ENCODE measurements at places on chromosomes 5 and 9.

DNA sequence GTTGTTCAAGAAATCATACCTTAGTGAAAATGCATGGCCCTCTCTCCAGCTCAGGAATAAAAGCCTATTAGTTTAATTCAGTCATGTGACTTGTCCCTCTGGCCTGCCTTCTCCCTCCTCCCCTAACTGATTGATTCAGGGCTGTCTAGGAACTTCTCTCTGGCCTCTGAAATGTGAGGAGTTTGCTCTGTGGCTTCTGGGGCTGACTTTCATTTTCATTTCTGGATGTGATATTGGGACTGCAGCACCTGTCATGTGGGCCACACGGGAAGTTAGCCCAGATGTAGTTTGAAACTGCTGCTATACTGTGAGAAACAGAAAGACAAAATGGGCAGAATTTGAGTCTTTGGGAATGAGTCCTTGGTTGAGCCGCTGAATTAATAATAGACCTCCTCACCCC is 44.8 kb downstream of the PARP8 start:
- DNase-seq, result no peak

- DNase-seq, result no peak
These were observed 16.8 kb upstream of the CCDC192 start for GRCh38 chr5:127686424-127686823.

DNA sequence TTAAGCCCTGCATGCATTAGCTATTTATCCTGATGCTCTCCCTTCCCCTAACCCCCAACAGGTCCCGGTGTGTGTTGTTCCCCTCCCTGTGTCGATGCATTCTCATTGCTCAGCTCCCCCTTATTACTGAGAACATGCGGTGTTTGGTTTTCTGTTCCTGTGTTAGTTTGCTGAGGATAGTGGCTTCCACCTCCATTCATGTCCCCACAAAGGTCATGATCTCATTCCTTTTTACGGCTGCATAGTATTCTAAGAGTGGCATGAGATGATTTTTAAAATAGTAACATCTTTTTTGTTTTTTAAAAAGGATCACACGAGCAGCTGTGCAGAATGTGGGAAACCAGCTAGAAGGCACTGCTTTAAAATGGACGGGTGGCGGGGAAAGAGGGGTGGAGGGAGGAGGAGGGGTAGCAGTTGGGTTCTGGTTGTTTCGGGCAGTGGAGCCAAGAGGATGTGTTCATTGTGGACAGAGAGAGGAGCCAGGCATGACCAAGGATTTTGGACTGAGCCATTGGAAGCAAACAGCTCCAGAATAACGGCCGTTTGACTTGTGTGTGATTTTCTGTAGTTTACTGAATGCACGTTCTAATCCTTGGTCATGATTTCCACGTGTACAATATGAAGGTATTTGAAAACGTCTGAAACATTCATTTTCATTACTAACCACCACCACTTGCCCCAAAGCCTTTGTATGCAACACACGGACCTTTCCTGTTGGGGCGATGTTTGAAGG is 1.7 kb upstream of the TENT4A start:
- no peak for DNase-seq

- DNase-seq, result no peak
These were observed 48.1 kb downstream of the SPATA31C2 start for GRCh38 chr9:88090151-88090581.

GRCh38 chr9:136572003-136572827 is 26.4 kb upstream of the NOTCH1 start:
- peak; percentile 91 for DNase-seq

- no peak for DNase-seq
These were observed 10.6 kb upstream of the GPX8 start for GRCh38 chr5:55149308-55149795.

- peak; percentile 37 for DNase-seq
These were observed 257.7 kb downstream of the IRX1 start for GRCh38 chr5:3853362-3853761.

- DNase-seq, result no peak
These were observed 45.2 kb upstream of the IL6ST start for GRCh38 chr5:56039985-56040384.

GRCh38 chr5:40720069-40720468 is 35.7 kb downstream of the TTC33 start:
- DNase-seq, result no peak

- no peak for DNase-seq
These were observed 78.3 kb downstream of the DCP2 start for GRCh38 chr5:113054899-113055298.

DNA sequence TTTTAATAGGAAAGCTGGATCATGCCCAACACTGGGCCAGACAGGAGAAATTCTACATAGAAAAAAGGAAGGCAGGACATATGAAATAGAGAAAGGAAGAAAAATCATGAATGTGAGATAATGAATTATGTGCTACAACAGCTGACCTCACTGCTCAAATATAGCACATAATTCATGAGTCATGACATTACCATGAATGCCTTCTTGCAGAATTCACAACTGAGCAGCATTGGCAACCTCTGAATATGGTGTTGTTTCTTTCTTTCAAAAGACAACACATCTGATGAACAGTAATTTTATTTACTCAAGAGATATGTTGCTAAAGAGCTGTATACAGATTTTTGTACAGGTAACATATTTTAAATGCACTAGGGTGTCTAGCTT is 34.4 kb downstream of the APBA1 start:
- no peak for DNase-seq

- DNase-seq, result no peak
These were observed 93.9 kb downstream of the LHFPL2 start for GRCh38 chr5:78554670-78555069.

- no peak for DNase-seq
These were observed 421 bp upstream of the DEPDC1B start for GRCh38 chr5:60700416-60700757.

DNA sequence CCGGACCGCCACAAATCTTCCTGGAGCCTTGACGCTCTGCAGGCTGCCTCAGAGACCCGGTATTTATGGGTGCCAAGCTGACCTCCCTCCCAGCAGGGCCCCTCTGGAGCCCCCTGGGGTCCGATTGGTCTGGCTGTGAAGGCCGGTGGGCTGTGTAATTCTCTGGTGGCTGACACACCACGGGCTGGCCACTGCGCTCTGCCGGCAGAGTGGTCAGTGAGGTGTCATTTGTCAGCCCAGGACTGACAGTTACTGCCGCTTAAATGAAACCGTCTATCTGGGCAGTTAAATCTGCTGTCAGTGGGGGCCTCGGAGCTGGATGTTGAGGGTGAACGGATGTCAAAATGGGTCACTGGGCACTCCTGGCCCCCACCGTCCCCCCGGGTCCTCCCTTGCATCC is 10.7 kb downstream of the NR5A1 start:
- DNase-seq, result no peak

DNA sequence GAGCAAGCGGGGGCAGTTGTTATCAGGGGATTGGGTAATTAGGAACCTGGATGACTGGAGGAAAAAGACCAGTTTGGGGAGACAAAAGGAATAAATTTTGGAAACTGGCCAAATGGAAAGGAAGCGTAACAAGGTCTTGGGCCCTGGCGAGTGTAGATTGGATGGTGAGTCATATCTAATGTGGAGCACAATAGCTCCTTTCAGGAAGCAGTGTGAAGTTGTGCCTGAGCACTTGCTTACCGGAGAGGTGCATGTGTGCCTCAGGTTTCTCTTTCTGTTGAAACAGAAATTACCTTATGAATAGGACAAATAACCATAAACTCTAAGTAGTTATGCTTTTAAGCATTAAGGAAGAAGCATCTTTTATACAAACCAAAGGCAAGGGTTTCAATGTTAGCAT is 176.4 kb downstream of the KIF4B start:
- no peak for DNase-seq

GRCh38 chr5:41191249-41191648 is 22.1 kb downstream of the C6 start:
- DNase-seq, result no peak

GRCh38 chr9:127142931-127143464 is 20.6 kb upstream of the ANGPTL2 start:
- no peak for DNase-seq

DNA sequence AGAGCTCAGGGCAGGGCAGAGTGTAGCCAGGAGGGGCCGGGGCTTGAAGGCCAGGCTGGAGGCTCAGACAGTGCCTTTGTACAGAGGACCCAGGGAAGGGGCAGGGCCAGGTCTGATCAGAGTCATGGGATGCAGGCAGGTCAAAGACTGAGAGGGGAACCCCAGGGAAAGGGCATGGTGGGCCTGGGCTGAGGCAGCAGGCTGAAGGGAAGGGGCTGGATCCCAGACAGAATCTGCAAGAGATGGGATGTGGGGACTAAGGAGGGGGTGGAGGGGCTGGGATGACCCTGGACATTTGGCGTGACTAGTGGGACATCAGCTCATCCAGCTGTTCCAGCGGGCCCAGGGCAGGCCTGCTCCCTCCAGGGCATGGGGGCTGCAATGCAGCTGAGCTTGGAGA is 15.5 kb upstream of the MRNIP start:
- DNase-seq, result no peak

- peak; percentile 93 for DNase-seq
These were observed 255.7 kb downstream of the ENC1 start for GRCh38 chr5:74384851-74385250.

- no peak for DNase-seq
These were observed 220.7 kb downstream of the CACNA1B start for GRCh38 chr9:138098116-138098907.

- DNase-seq, result no peak
These were observed 29.2 kb upstream of the GTF2H2C start for GRCh38 chr5:69530561-69531405.

DNA sequence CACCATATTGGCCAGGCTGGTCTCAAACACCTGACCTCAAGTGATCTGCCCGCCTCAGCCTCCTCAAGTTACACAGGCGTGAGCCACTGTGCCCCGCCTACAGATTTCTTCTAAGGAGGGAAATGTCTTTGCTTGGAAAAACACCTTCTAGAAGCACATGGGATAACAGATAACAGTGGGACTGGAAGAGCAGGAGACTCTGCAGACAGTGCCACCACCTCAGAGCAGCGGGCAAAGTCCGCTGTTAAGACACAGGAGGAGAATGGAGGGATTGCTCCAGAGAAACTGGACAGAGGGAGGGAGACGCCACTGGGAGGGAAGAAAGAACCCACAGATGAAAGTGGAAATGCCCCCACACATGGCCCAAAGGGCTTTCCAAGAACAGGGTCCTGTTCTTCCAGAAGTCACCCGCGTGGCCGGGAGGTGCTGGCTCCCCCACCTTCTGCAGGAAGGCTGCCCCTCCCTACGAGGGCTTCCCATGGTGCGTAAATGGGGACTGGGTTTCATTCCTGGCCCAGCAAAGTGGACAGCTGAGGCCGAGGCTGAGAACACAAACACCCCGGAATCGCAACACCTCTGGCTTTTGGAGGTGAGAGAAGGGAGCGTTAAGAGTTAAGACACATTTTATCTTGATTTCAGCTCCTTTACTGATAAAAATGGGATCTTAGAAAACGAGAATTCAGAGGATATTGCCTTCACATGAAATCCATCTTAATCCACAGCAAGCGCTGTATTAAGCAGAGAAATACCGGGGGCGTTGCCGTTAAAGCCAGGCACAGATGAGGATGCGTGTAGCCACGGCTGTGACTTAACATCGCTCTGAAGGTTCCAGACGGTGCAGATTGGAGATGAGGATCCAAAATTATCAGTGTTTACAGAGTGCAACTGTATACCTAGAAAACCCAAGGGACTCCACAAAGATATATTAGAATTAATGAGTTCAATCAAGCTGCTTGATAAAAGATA is 11.2 kb downstream of the ADAMTS2 start:
- DNase-seq, result peak; percentile 19

DNA sequence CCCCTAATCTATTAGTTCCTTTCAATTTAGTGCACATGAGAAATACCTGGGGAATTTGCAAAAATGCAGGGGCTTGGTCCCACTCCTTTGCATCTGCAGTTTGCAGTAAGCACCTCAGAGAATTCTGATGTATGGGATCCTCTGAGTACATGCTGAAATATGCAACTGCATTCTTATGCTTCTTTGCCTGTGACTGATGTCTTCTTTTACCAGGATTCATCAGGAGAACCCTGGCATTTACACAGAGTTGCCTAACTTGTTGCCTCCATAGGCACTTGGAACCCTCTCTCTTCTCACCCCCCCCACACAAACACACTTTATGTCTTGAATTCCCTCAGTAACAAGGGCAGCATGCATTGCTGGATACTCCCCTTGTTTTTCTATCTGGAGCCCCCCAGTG is 173.1 kb downstream of the KDM4C start:
- DNase-seq, result no peak

GRCh38 chr5:154575546-154576428 is 97.8 kb upstream of the HAND1 start:
- DNase-seq, result no peak

DNA sequence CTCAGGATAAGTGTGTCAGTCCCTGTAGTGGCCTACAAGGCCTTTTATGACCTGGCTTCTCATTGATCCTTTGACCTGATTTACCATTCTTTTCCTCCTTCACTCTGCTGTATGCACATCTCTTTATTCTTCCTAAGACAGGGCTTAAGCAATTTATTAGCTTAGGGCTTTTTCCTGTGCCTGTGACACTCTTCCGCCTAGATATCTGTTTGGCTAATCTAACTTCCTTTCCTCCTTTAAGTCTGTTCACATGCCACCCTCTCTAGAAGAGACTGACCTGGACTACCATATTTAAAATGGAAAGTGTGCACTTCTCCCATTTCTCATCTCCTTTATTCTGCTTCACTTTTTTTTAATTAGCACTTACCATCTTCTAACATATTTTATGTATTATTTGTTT is 29.1 kb downstream of the FOCAD start:
- no peak for DNase-seq

GRCh38 chr5:10489810-10490426 is 48.2 kb downstream of the ROPN1L start:
- no peak for DNase-seq

DNA sequence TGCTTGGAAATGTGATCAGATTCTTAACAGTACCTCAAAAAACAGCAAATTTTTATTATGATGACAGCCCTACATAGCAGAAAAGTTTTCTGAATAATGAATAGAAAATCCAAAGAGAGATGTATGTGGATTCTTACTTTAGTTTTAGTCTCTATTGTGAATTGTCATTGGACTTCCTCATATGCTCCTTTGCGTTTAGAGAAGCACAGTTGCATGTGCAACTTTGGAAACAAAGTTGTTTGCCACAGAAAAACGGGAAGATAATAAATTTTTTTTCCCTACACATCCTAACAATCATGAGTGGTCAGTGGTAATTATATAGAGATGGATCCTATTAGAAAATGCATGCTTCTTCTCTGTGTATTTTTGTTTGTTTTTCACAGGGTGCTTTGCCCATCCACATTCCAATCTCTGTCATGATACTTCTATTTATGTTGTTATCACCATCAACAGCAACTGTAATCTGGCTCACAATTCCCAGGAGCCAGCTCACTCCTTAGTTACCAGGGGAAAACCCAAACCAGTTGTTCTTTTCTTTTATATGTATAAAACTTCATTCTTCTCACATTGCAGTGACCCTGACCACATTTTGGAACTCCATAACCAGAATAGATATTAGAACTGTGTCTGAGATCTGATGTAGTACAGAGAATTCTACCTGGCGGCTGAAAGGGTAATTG is 118.7 kb downstream of the NDUFS4 start:
- no peak for DNase-seq

GRCh38 chr5:55994495-55994997 is at the start of gene IL6ST:
Gene IL6ST (minus strand): TSS chr5:55994963. CDS start chr5:55976278, 18,685 bp downstream.
- DNase-seq, result peak; percentile 89

DNA sequence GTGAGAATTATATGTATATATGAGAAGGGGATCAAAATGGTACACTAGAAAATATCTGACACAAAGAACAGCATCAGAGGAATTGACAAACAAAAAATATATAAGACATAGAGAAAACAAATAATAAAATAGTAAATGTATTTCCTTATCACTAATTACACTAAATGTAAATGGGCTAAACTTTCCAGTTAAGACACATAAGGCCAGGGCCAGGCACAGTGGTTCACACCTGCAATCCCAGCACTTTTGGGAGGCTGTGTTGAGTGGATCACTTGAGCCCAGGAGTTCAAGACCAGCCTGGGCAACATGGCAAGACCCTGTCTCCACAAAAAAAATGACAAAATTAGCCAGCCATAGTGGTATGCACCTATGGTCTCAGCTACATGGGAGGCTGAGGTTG is 8.5 kb downstream of the FBXL17 start:
- DNase-seq, result no peak

All from eye (tissue), 1 donor.